Activated naive CD4-positive, alpha-beta T cell (primary cell): ENCODE measurements at places on chromosomes 1 and 21.

DNA sequence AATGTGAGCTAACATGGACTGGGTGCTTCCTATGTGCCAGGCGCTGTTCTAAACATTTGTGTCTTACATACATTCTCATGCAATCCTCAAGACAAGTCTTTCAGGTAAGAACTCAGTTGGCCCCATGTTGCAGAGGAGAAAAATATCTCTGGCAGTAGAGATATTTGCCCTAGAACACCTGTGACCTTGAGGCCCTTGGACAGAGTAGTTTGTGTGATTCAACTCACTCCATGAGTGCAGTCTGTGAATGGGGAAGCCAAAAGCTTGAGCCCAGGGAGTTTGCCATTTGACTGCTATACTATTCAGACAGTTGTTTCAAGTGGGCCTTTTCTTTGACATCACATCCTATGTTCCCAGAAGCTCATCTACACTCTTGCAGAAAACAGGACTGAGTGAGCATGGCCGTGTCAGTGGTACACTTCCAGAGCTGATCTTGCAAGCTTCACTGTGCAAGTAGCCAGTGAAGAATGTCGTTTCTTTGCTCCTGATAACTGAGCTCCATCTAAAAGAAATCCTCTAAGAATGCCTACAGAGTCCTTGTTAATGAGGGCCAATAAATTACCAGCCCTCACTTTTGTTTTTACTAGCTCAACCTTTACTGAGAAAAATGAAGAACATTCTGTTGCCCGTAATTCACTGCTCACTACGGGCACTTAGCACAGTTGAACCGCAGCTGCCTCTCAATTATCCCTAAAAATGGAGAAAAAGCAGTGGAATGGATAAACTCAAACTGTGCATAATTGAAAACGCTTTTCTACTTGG, 98.7 kb upstream of the C8B start:
- no peak for DNase-seq

GRCh38 chr1:38005195-38006007, at the start of gene FHL3:
FHL3 (minus strand) TSS chr1:38005514; CDS start chr1:37999412, 6,102 bp downstream.
- peak; percentile 19 for DNase-seq

GRCh38 chr1:201482755-201483154, 13.8 kb upstream of the PHLDA3 start:
- no peak for DNase-seq

- no peak for DNase-seq
Measured at GRCh38 chr1:43197343-43198127, 25.4 kb downstream of the CFAP57 start.

GRCh38 chr1:65948609-65949229, 156.0 kb downstream of the PDE4B start:
- DNase-seq, result no peak

- no peak for DNase-seq
Measured at GRCh38 chr1:113991467-113991997, 12.3 kb downstream of the OLFML3 start.

DNA sequence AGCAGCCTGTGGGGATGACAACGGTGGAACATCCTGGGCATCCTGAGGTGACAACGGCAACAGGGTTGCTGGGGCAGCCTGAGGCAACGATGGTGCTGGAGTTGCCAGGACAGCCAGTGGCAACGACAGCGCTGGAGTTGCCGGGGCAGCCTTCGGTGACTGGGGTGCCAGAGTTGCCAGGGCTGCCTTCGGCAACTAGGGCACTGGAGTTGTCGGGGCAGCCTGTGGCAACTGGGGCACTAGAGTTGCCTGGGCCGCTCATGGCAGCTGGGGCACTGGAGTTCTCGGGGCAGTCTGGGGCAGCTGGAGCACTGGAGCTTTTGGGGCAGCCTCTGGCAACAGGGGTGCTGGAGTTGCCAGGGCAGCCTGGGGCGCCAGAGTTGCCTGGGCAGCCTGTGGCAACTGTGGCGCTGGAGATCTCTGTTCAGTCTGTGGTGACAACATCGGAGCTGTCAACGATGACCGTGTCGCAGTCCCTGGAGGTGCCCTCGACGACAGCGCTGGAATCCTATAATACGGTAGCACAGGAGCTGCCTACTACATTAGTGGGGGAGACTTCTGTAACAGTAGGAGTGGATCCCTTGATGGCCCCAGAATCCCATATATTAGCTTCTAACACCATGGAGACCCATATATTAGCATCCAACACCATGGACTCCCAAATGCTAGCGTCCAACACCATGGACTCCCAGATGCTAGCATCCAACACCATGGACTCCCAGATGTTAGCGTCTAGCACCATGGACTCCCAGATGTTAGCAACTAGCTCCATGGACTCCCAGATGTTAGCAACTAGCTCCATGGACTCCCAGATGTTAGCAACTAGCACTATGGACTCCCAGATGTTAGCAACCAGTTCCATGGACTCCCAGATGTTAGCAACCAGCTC, 8.2 kb downstream of the SON start:
- no peak for DNase-seq

- no peak for DNase-seq
Measured at GRCh38 chr1:28078680-28079626, 9.5 kb downstream of the EYA3 start.

- DNase-seq, result no peak
Measured at GRCh38 chr1:177741476-177741875, 228.4 kb downstream of the SEC16B start.

DNA sequence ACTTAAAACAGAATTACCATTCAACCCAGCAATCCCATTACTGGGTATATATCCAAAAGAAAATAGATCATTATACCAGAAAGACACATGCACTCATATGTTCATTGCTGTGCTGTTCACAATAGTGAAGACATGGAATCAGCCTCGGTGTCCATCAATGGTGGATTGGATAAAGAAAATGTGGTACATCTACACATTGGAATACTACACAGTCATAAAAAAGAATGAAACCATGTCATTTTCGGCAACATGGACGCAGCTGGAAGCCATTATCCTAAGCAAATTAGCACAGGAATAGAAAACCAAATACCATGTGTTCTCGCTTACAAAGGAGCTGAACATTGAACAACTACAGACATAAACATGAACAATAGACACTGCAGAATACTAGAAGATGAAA, 244.8 kb upstream of the PROX1 start:
- no peak for DNase-seq

DNA sequence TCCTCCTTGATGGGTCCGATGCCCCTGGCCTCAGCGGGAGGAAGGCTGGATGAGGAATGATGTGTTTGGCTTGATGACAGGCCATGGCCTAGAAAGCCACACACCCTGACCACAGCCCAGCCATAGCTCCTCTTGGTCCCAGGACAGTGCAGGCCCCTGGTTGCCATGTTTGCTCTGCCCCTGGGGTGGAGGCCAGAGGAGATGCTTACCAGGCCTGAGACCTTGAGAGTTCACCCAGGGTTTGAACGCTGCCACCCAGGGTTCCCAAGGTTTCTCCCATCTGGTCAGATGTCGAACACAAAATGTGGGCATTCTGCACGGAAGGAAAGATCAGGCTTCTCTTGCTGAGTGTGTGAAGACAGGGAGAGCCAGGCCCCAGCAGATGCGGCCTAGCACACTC, 2.6 kb downstream of the C1orf226 start:
- DNase-seq, result no peak

DNA sequence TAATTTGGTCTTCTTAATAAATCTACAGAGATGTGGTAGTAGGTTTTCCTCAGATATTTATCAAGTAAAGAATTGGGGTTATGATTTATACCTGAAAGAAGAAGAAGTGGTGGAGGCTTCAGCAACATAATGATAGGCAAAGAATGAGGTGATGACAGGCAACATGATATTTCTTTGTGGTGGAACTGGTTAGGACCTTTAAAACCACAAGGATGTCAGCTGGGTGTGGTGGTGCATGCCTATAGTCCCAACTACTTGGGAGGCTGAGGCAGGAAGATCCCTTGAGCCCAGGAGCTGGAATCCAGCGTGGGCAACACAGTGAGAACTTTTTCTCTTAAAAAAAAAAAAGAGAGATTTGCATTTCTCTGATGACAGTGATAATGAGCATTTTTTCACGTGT, 34.1 kb upstream of the COL11A1 start:
- DNase-seq, result no peak

DNA sequence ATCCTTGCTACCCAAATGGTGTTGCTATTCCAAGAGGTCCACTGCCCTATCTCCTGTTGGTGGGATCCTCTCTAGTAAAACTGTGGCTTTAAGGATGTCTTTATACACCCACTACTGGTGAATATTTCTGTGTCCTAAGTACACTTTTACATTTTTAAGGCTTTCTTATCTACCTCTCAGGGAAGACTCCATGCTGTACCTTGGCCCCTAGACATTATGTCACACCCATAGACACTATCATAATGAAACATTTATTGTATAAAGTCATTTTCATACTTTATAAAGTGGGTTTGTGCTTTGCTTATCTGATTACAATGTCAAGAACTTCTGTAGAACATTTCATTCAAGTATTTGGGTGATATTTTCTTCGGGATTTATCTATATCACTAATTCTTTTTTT, 270.3 kb upstream of the SNX7 start:
- DNase-seq, result no peak

DNA sequence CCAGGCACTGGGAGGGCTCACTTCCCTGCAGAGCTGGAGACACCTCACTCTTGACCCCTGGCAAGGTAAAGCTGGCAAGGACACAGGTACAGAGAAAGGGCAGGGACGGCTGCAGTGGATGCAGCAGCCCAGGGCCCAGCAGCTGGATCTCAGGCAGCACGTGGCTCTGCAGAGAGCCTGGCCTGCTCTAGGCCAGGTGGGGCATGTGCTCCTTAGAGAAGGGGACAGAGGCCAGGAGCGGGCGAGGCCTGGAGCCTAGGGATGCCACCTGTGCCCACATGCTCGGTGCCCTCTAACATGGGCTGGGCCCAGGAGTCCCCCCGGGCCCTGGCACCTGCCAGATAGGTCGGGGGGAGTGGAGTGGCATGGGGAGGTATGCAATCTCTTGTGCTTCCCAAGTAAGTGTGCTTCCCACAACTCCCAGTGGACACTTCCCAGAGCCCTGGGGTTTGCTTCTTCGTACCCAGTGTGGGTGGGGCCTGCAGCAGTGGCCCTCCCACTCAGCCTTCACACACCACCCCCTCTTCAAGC, 30.0 kb downstream of the WNT3A start:
- no peak for DNase-seq

GRCh38 chr1:198517623-198518199, 22.8 kb downstream of the ATP6V1G3 start:
- no peak for DNase-seq
